ENCODE measurements at places on chromosomes 7 and 10. TPM values are rescaled to one million over a fixed set of nuclear protein-coding genes. Genes with fewer than 3 reads are reported as not detected.

Gene ZNF853
- 8.7 TPM for polyA plus RNA-seq

Gene CCDC3
- polyA plus RNA-seq = 3.8 TPM

Gene C10orf53
- polyA plus RNA-seq = not detected

Gene FBXO24
- 0.52 TPM for polyA plus RNA-seq

Gene PPP1R9A
- 54.1 TPM for polyA plus RNA-seq

Gene DLX6
- 58.8 TPM for polyA plus RNA-seq

Gene FKBP6
- polyA plus RNA-seq = not detected

Gene PON1
- not detected for polyA plus RNA-seq

Gene NRCAM
- 90.9 TPM for polyA plus RNA-seq

Gene PLXNA4
- 7.2 TPM for polyA plus RNA-seq

Gene GNB2
- 279 TPM for polyA plus RNA-seq

Gene TSPAN33
- polyA plus RNA-seq = 2.5 TPM

Gene GRM8
- 1.5 TPM for polyA plus RNA-seq

Gene PILRA
- 23.7 TPM for polyA plus RNA-seq

Gene DNAH11
- 2.1 TPM for polyA plus RNA-seq

Gene TMEM273
- not detected for polyA plus RNA-seq

Gene CYP3A7
- not detected for polyA plus RNA-seq

Gene RAPGEF5
- 37.8 TPM for polyA plus RNA-seq

Gene SPDYE5
- polyA plus RNA-seq = 0.26 TPM

Gene ABCC2
- polyA plus RNA-seq = 2.0 TPM

Gene IQUB
- polyA plus RNA-seq = 0.58 TPM

Gene CALCR
- 3.6 TPM for polyA plus RNA-seq

Gene CALML5
- polyA plus RNA-seq = not detected

Gene TFEC
- polyA plus RNA-seq = not detected

Gene CPN1
- polyA plus RNA-seq = not detected

Gene SLC16A12
- not detected for polyA plus RNA-seq

Gene MKI67
- polyA plus RNA-seq = 0.16 TPM

Gene EGR2
- polyA plus RNA-seq = 1.7 TPM

Gene NPY
- not detected for polyA plus RNA-seq

Gene SLC39A12
- polyA plus RNA-seq = not detected

Gene ADRA2A
- polyA plus RNA-seq = 1.5 TPM

Gene PLEKHS1
- polyA plus RNA-seq = not detected

Gene ZNF503
- polyA plus RNA-seq = 41.4 TPM

Gene TRRAP
- 12.9 TPM for polyA plus RNA-seq

Gene CAMK2G
- 55.4 TPM for polyA plus RNA-seq

Gene FGL2
- polyA plus RNA-seq = 0.10 TPM

Gene GPR146
- not detected for polyA plus RNA-seq

Gene SFTPA2
- not detected for polyA plus RNA-seq

Gene TRIM73
- 15.2 TPM for polyA plus RNA-seq

Data from neural cell (in vitro differentiated cells).